ENCODE measurements at places on chromosomes 6 and 20. TPM values are rescaled to one million over a fixed set of nuclear protein-coding genes. Genes with fewer than 3 reads are reported as not detected.

GTSF1L gene
- total RNA-seq = not detected

HLA-DOB gene
- total RNA-seq = not detected

ZBTB9 gene
- 4.1 TPM for total RNA-seq

- no peak for DNase-seq
These were observed 37.5 kb downstream of the SDHAF4 start for GRCh38 chr6:70604254-70604653.

GRCh38 chr6:151649835-151650234 lies 156.0 kb downstream of the CCDC170 start:
- peak; percentile 51 for DNase-seq

GRCh38 chr20:51220293-51220706 lies 197.4 kb upstream of the KCNG1 start:
- DNase-seq = peak; percentile 90

DNA sequence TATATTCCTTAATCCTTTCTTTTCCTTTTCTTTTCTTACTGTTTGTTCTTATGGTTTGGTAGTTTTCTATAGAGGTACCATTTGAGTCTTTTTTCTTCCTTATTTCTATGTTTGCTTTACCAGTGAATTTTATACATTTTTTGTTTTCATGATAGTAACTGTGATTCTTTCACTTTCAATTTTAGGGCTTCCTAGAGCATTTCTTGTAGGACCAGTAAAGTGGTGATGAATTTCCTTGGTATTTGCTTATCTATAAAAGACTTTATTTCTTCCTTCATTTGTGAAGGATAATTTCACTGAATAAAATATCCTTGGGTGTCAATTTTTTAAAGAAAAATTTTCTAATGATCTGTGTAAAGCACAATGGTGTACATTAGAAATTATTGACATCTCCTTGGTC lies 637.4 kb downstream of the CD109 start:
- DNase-seq = no peak

GRCh38 chr6:11132194-11132888 lies 20.8 kb upstream of the ERVFRD-1 start:
- no peak for DNase-seq

GRCh38 chr20:42020316-42020715 lies 402.1 kb upstream of the CHD6 start:
- no peak for DNase-seq

DNA sequence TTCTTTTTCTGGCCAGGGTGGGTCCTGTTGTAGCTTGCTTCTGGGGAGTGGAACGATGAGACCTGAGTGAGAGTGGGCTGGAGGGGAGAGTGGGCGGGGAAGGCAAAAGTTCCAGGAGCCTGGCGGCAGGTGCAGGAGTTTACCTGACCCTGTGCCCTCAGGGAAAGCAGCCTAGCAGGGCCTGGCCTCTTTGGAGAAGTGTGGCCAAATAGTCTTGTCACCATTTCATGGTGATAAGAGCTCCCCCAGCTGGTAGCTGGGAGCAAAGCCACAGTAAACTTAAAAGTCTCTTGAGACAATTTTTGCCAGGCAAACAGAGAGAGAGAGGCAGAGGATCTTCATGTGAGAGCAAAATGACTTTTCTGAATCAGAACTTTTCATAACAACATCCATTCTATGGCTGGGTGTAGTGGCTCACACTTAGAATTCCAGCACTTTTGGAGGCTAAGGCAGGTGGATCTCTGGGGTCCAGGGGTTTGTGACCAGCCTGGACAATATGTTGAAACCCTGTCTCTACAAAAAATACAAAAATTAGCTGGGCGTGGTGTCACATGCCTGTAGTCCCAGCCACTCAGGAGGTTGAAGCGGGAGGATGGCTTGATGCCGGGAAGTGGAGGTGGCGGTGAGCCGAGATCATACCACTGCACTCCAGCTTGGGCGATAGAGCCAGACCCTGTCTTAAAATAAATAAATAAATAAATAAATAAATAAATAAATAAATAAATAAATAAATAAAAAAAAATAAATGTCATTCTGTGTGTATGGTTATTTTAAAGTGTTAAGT lies 161.8 kb upstream of the SCGN start:
- peak; percentile 86 for DNase-seq

- DNase-seq = no peak
These were observed 123.7 kb upstream of the EXOC2 start for GRCh38 chr6:816510-817084.

- no peak for DNase-seq
These were observed 22.5 kb downstream of the ARHGAP40 start for GRCh38 chr20:38624084-38624483.

GRCh38 chr6:157757430-157758403 lies 65.3 kb upstream of the SNX9 start:
- DNase-seq = no peak

DNA sequence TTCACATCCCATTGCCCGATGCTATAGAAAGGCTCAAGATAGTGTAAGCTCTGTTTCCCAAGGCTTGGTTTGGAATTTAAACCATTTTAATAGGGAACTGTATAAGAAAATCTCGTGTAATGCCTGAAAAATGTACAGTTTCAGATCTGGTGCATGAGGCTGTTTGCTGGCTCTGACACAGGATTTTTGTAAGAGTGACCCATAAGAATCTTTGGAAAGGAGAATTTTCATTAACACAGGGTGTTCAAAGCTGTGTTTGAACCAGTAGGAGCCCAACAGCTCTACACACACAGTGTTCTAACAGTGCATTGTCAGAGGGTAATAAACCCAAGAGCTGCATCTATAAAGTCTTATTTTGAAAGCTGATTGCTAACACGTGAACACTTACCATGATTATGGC lies 293.5 kb downstream of the PRL start:
- no peak for DNase-seq

DNA sequence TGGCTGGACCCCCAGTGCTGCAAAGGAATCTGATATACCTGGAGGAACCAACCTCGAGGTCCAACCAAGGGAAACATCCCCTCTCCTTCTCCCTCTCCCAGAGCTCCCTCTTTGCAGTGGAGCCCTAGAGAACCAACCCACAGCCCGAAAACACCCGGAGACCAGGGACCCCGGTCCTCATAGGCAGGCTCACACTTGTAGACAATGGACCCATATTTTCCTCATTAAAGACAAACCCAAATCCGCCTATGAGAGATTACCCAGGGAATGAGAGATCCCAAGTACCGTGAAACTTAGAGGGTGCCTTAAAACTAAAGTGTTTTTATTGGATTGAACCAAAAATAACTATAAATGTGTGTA lies 9.6 kb upstream of the FOXF2 start:
- peak; percentile 86 for DNase-seq

All from osteoblast (primary cell).